HEK293T (cell line): ENCODE measurements at places on chromosomes 5 and 9.

DNA sequence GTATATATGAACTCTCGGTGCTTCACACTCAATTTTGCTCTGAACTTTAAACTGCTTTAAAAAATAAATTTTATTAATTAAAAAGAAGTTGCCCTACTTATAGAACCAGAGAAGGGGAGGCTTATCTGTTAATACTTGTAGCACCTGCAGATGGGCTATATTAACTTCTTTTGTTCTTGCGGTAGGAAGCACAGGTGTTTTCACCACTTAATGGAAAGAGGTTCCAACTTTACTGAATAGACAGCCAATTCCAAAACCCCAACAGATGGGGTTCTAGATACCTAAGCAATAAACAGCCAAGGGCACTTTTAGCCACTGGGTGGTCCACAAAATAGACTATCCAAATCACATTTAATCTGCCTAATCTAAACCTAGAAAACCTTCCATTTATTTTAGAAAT, 65.4 kb downstream of the SSBP2 start:
- no peak for DNase-seq

- DNase-seq = peak; percentile 7
Observed at GRCh38 chr5:26009742-26010141, 1028.6 kb downstream of the CDH9 start.

DNA sequence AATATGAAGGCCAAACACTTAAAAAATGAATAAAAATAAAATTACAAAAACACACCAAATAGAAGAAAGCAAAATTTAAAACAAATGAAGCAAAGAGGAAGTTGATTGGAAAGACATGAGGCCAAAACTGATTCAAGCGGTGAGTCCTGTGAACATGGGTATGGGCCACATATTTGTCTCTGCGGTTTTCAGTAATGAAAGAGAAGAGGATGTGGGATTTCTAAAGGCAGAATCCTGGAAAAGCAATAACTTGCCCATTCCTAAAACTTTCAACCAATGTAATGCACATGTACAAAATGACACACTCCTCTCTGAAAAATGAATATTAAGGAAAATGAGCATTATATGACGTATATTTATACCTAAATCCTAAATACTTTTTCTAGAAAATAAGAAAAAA, 263.7 kb downstream of the SEMA5A start:
- no peak for DNase-seq

DNA sequence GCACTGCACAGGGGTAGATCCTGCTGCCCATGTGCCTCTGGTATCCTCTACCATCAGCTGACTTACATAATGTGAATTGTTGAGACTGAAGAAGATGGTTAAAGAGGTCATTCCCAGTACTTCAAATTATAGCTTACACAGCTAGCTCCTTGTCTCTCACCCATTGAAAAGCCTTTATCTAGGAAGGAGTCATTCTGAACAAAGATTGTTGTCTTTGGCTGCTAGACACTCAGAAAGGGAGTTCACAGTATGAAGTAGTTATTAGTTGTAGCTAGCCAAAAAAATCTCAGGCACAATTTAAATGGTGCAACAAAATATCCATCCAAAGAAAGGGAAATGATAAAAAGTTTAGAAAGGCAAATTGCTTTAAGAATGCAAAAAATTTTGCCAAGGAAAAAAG, 102.0 kb upstream of the NREP start:
- no peak for DNase-seq

DNA sequence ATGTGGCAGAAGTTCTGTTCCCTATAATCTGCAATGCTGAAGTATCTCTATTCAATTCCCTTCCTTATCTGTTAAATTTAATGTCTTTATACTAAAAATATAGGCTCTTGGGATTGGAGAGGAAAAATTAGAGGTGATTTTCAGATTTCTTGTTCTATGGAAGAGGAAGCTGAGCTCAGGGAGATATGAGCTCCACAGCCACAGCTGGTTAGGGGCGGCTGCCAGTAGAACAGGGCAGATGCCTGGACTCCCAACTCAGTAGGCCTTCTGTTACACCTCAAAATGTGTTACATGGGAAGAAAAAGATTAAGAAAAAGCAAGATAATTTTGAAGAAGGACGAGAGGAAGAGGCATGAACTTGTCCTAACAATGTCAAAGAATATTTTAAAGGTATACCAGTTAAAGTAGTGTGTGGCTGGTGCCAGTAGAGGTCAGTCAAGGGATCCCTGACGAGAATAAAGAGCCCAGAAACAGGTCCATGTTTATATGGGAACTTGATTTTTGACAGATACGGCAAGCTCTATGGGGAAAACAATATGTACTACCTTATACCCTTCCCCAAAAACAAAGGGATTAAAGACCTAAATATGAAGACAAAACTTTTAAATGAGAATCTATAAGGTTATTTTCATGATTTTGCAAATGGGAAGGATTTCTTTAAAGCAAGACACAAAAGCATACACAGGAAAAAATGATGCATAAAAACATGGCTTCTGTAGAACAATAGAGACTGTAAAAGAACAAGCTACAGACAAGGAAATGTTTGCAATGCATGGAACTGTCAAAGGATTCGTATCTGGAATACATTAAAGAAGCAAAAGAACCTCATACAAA, 28.7 kb downstream of the DNAJC21 start:
- peak; percentile 48 for DNase-seq

GRCh38 chr9:136328622-136329041, 1.3 kb downstream of the GPSM1 start:
- DNase-seq = no peak

DNA sequence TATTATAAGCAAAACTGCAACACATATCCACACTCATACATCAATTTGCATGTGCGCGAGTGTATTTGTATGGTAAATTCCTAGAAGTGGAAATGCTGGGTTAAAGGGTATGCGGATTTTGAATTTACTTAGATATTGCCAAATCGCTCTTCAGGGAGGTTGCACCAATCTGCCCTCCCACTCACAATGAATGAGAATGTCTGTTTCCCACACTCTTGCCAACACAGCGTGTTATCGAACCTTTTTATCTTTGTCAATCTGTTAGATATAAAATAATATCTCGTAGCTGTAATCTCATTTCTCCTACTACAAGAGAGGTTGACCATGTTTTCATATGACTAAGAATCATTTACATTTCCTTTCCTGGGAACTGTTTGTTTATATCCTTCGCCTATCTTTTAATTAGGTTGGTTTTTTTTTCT, 35.7 kb downstream of the LHX2 start:
- DNase-seq = no peak

- peak; percentile 40 for DNase-seq
Observed at GRCh38 chr9:109409773-109410397, 88.2 kb downstream of the PTPN3 start.

DNA sequence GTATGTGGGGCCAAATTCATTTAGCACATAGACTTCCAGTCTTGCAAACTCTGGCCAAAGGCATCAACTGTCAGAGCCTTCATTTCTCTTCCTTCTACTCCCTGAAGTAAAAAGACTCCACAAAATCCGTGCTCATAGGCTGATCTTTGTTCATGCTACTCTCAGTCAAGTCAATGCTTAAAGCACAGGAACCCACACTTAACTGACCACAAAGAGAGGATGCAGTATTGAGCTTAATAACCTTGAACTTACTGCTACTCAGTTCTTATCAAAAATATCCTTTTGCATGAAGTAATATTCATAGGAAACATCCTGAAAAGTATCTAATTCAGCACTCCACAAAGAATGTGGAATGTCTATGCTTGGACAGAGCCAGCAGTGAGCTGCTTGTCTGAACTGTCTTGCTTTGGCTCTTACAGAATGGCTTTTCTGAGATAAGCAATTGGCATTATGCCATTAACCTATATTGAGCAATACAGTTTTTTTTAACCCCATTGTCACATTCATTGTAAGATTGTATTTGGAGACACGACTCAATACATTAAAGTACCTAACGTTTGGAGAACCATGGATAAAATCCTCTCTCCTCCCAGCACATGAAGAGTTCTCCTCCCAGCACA, 21.7 kb downstream of the LPAR1 start:
- no peak for DNase-seq

GRCh38 chr9:127185931-127186781, 63.7 kb upstream of the ANGPTL2 start:
- no peak for DNase-seq

DNA sequence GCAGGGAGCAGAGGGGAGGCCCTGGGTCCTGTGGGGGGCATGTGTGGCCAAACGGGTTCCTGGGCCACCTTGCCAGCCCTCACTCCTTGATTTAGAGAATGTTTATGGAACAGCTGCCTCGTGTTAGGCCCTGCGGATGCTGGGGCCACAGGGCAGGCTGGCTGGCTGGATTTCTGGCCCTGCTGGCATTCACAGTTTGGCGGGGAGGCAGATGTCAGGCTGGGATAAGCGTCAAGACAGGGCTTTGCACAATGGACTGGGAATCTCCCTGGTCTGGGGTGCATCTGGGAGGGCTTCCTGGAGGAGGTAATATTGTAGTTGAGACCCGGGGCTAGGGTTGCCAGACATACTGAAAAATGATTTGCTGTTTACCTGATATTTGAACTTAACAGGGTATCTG, 13.8 kb downstream of the NCS1 start:
- DNase-seq = no peak

- no peak for DNase-seq
Observed at GRCh38 chr5:168836603-168837231, 257.5 kb upstream of the PANK3 start.

GRCh38 chr5:83595217-83595616, 123.7 kb downstream of the VCAN start:
- DNase-seq = no peak

- DNase-seq = no peak
Observed at GRCh38 chr5:10533226-10533625, 30.6 kb upstream of the ANKRD33B start.

DNA sequence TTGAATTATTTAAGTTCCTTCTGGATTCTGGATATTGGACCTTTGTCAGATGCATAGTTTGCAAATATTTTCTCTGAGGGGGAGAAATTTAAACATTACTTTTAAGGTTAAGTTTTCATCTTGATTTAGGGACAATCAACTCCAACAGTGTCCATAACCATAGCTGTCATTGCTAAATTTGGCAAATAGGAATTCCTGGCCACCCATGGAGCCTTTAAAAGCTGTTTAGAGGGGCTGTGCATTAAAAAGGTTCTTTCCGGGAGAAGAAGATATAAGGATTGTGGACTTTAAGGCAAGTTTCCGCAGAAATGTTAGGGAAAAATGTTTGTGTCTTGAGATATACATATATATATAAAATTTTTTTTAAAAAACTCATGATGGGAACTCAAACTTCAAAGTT, 339.7 kb downstream of the ADAMTS6 start:
- DNase-seq = no peak

GRCh38 chr5:1360861-1361260, 16.0 kb upstream of the CLPTM1L start:
- DNase-seq = no peak

- no peak for DNase-seq
Observed at GRCh38 chr9:14251154-14252071, 62.5 kb downstream of the NFIB start.

- no peak for DNase-seq
Observed at GRCh38 chr5:123720955-123721354, 209.0 kb downstream of the CSNK1G3 start.

DNA sequence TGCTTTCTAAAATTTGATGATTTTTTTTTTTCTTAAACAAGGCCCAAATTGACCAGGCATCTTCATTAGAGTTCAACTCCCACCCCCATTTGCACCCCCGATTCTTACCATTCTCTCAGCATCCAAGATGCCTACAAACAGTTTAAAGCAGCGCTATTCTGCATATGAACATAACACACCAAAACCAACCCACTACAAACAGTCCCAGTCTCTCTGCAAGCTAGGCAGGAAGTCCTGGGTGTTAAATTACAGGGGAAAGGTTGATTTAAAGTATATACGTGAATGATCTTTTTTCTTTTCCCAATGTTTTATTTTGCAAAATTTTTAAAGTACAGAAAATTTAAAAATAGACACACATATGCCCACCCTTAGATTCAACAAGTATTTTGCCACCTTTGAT, 127.0 kb downstream of the ADAMTS12 start:
- DNase-seq = no peak

DNA sequence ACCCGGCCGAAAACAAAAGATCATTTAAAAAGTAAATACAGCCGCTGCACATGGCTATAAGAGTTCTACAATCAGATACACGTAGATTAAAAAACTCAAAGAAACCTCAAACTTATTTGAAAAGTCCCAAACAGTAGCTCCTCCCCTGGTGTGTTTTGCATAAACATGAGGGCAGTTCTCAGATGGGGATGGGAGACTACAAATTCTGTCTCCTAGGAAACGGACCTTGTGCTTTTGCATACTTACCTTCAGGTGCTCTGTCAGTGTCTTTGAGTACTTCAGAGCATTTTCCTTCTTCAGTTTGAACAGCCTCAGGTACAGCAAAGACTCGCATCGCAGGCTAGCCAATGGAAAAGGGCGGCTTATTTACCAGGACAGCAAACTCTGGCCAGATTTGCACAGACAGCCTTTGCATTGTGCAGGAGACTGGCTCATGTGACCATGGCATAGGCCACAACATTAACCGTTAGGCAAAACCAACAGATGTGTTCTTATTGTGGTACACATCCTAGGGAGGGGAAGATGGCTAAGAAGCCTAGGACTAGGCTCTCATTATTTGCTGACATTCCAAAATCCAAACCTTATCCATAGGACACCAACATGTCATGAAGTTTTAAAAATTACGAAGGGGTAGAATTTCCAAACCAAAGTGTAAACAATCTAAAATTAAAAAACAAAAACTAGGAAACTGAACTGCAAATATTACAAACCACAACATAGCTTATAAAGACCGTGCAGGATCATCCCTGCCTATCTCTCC, 12.8 kb downstream of the LEAP2 start:
- DNase-seq = no peak

DNA sequence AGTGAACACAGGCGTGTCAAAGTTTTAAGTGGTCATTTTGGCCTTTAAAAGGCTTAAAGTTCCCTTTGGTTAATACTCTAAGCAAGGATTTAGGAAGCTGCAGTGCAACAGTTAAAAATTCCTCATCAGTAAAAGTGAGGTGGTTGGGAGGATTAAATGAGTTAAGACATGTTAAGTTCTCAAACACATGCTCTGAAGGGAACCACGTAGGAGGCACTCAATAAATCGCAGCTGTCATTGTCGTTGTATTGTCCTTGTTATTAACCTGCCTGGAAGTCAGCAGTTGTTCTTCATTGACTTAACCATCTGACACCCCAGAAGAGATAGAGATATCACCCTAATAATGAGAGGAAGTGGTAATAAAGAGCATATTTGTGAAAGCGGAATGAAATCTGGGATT, 247.5 kb downstream of the MARCHF11 start:
- DNase-seq = no peak

- DNase-seq = no peak
Observed at GRCh38 chr5:79302454-79302853, 66.5 kb downstream of the JMY start.
